H54 (cell line): ENCODE measurements at places on chromosomes 3 and 15.
A peak's percentile ranks its signal among the peaks of the same experiment; 100 is the strongest.

GRCh38 chr15:90982135-90982534, 12.2 kb downstream of the PRC1 start:
- no peak for DNase-seq

- no peak for DNase-seq
Measured at GRCh38 chr15:87639305-87640011, 617.1 kb downstream of the NTRK3 start.

DNA sequence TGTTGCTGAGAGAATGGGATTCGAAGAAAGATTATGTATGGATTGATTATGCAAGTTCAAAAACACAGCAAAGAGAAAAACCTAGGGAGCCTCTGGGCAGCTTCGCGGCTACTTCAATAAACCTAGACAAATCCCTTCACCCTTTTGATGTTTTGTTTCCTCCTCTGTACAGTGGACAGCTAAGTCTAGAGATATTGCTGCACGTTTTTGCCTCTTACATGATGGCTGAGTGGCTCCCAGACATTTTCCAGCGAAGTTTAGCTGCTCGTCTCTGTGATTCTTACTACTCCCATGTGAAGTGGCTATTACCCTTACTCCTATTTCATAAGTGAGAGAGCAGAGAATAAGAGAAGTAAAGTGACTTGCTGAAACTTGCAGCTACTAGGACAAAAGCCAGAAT, 695.0 kb upstream of the GRM7 start:
- no peak for DNase-seq

DNA sequence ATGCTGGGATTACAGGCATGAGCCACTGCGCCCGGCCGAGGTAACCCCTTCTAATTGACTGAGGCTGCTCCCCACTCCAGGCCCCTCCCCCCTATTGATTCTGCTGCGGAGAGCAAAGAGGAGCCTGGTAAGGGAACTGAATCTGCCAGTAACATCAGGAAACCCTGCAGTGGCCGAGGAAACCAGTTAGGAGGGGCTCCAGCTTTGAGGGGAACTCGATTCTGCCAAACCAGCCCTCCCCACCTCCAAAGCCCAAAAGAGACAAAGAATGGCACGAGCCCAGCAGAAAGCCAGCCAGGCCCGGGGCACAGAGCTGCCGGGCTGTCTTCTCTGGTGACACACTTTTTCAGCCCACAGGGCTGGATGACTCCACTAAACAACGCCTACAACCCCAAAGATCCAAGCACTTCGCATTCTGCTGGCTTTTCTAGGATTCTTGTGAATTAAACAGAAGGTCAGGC, 15.0 kb upstream of the ACAD9 start:
- DNase-seq: no peak

- DNase-seq: no peak
Measured at GRCh38 chr3:45153658-45154437, 7.7 kb upstream of the CDCP1 start.

- no peak for DNase-seq
Measured at GRCh38 chr15:57324944-57325679, 51.2 kb upstream of the CGNL1 start.

GRCh38 chr3:105170423-105170822, 196.3 kb upstream of the ALCAM start:
- DNase-seq: no peak

- DNase-seq: no peak
Measured at GRCh38 chr3:104561324-104561723, 805.4 kb upstream of the ALCAM start.

GRCh38 chr3:42720126-42720525, 17.5 kb upstream of the HHATL start:
- DNase-seq: no peak

- peak; percentile 54 for DNase-seq
Measured at GRCh38 chr3:170499562-170500156, 81.0 kb downstream of the CLDN11 start.

DNA sequence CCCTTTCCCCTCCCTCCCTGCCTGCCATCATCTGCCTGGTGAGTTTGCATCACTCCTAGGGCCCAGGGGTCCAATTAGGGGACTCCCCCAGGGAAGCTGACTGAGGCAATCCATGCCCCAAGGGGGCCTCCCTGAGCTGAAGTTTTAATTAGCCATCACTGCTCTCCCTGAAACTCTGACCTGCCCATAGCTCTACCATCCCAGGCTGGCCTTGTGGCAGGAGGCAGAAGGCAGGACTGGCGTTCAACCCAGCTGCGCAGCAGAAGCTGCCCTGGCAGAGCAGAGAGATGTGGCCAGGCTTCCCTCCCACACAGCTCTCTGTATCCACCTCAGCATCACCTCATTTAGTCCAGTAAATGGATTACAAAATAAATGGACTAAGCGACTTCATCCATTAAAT, 7.7 kb upstream of the C15orf39 start:
- no peak for DNase-seq

GRCh38 chr3:188534633-188535032, 380.7 kb downstream of the LPP start:
- no peak for DNase-seq

- no peak for DNase-seq
Measured at GRCh38 chr15:65621638-65622037, at the start of gene SLC24A1. SLC24A1 (plus strand) TSS chr15:65621938; CDS start chr15:65624081, 2,143 bp downstream.

DNA sequence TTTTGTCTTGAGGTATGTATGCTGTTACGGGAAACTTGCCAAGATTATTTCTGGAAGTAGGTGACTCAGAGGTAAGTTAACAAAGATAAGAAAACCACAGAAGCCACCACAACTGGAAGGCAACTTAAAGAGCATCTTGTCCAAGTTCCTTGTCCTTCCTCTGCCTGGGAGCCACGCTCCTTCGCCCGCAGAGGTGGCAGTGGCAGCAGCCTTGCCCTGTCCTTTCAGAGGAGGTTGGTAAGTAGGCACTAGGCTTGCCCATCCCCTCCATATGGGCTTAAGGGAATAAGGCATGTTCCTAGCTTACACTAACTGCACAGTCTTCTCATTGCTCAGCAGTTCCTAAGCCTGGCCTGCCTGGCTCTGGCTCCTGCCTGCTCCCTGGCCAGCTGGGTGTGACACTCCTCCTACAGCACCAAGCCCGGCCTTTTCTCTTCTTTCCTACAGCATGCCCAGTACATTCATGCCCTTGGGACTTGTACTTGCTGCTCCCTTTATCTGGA, 48.0 kb upstream of the RAB6B start:
- DNase-seq: peak; percentile 51

- DNase-seq: no peak
Measured at GRCh38 chr3:68007621-68008226, 353.3 kb upstream of the SUCLG2 start.

GRCh38 chr3:177195242-177195991, 1.9 kb downstream of the TBL1XR1 start:
- no peak for DNase-seq

GRCh38 chr3:23671851-23672589, 133.7 kb upstream of the UBE2E1 start:
- no peak for DNase-seq

DNA sequence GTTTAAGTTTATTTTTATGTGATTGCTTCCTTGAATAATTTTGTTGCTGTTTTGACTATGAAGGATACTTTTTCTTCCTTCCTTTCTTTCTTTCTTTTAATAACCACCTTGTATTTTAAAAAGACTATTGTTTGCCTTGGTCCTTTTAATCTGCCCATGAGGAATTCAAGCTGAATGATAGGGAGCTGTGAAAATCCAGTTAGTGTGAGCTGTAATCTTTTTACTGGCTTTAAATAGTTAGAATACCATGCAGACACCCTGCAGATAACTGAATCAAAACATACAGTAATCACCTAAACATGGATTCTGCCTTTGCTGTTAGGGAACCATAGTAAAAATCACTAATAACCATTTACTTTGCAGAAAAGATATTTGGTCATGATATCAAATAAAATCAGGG, 110.7 kb downstream of the RSRC1 start:
- no peak for DNase-seq

- DNase-seq: no peak
Measured at GRCh38 chr3:190013943-190014924, 106.5 kb downstream of the P3H2 start.

GRCh38 chr15:89500397-89501270, 4.3 kb upstream of the RHCG start:
- no peak for DNase-seq

DNA sequence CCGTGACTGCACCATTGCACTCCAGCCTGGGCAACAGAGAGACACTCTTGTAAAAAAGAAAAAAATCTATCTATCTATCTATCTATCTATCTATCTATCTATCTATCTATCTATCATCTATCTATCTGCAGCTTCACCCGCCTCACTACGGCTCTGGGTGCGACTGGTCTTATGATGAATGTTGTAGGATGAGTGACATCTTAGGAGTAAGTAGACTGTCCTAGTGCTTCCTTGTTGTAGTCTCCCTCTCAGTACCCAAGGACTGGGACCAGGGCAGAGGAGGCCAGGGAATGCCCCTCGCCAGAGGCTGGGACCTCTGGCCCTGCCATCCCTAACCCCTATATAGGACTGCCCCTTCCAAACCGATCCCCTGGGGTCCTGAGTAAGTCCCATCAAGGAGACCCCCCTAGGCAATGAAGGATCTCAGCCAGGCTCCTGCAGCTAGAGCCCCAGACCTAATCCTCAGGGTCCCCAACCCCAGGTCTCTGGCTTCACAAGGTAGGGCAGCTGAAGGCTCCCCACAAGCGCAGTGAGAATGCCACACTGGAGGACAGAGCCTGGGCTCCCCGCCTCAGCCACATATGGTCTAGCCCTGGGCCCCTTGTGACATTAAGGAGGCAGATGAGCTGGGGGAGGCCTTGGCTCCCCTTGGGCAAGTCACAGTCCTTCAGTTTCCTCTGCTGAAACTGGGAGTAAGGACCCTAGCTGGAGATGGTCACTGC, 879 bp upstream of the SEC13 start:
- no peak for DNase-seq

DNA sequence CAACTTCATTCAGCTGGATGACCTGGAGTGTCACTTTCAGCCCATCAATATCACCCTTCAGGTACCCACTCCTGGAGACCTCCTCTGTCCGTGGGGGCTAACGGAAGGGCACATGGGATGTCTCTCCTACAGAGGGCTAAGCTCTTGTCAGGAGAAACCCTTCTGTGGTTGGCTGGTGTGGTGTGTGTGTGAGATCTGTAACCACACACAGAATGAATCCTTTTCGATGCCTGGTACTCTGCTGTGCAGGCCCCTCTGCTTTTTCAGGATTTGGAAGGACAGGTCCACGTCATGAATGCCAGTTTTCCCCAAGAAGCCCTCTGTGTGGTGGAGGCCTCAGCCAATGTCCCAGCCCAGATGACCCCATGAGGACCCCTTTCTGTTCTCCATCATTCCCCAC, 117.7 kb upstream of the CTDSPL start:
- no peak for DNase-seq

DNA sequence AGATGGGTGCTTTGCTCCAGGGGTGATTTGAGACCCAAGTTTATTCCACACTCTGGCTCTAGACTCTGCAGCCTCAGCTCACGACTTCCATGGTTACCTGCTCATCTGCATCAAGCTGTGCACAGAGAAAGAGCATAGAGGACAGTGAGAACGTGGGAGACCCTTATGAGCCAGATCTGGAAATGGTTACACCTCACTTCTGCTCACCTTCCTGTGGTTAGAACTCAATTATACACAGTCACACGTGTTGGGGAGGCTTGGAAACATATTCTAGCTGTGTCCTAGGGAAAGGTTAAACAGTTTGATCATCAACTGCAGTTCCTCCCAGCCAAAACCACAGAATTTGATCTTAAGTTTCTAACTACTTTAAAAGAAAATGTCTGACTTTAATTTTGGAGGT, 1.8 kb downstream of the FETUB start:
- DNase-seq: no peak

GRCh38 chr15:31365655-31366127, 39.1 kb downstream of the KLF13 start:
- DNase-seq: no peak

- peak; percentile 91 for DNase-seq
Measured at GRCh38 chr3:12990781-12991480, 82.3 kb downstream of the IQSEC1 start.
